ENCODE measurements at places on chromosomes 12 and 14.
A peak's percentile ranks its signal among the peaks of the same experiment; 100 is the strongest.

DNA sequence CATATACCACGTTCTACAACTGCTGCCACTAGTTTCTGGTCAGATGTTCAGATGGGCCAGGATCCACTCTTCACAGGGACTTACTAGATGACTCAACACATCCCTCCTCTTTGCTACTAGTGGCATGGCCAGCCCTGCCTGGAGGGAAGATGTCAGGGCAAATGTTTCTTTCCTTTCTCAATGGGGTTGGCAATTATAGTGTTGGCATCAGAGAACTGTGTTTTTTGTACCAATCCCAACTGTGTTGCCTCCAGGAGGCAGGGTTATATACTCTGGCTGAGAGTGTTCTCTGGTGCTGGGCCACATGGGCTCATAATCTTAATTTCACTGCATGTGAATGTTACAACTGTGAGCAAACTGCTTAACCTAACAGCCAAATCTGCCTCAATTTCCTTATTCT lies 69.9 kb upstream of the AVPR1A start:
- no peak for DNase-seq

GRCh38 chr12:116631619-116632018 lies 72.4 kb downstream of the MAP1LC3B2 start:
- no peak for DNase-seq

DNA sequence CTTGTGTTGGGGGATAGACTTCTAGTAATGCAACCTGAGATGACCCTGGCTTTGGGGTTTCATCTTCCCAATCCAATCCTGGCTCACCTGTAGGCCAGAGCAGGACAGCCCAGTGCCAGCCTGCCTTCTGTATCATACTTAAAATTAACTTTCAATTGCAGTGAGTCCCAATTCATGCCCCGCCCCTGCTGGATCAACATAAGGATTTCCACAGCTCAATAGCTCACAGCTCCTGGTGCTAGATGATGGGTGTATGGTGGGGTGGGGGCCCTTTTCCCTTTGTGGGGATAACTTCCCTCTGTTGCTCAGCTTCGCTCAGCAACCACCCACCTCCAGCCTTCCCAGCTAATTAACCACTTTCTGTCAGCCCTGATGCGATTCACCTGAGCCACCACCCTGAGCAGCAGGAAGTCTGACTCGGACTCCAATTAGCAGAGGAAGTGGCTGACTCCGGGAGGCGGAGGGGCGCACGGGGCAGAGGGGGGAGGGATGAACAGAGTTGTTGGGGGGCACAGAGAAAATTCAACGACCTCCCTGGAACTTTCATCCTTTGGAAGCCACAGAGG lies 24.3 kb upstream of the CHGA start:
- DNase-seq: peak; percentile 19

- DNase-seq: peak; percentile 7
These were observed 389.3 kb upstream of the USP15 start for GRCh38 chr12:61870658-61871484.

GRCh38 chr14:59869381-59870255 lies 958 bp downstream of the RTN1 start:
- DNase-seq: peak; percentile 7

DNA sequence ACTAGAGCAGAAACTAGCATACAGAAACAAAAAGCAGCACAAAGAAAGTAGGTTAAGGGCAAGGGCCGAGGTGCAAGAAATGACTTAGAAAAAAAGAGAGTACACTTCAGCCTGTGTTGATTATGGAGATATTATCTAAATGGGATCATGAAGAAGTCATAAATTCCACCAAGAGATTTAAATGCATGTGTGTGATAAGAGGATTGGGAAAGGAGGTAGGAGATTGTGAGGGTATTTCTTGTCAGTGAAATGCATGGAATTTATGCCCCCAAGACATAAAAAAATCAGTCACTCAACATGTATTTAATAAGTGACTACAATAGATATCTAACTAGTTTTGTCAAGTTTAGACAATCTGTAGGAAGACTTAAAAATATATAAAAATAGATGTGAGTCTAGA lies 976.2 kb upstream of the LRFN5 start:
- no peak for DNase-seq

GRCh38 chr12:77001276-77001675 lies 64.1 kb downstream of the E2F7 start:
- no peak for DNase-seq

DNA sequence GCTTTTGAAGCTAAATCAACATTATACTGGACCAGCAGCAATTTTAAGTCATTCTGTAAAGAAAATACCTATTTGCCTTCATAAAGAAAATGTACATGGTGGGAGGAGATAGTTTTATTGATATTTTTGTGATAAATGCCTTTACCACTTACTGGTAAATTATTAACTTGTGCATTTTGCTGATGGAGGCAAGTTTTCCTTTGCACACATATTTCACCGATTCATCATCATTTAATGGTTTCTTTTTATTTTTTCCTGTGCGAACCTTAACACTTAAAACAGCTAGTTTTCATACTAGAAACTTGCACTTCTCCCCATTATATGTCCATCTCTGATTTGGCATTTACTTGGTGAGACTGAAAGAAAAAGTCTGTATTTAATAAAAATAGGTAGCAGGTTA lies 239.3 kb downstream of the TRHDE start:
- no peak for DNase-seq

DNA sequence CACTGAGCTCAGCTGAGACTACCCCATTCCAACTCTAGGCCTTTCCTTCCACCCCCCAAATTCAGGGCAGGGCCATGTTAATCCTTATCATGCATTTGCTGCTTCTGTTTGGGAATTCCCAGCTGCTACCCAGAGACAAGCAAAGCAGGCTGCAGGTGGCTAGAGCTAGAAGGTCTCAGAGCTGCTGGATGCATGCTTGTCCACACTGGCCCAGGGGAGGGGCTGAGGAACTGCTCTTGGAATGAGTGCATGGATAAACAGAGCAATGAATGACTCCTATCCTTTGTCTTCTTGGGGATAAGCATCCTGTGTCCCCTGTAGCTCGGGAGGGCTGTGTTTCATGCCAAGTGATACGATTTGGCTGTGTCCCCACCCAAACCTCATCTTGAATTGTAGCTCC lies 136.8 kb upstream of the NOS1 start:
- no peak for DNase-seq

DNA sequence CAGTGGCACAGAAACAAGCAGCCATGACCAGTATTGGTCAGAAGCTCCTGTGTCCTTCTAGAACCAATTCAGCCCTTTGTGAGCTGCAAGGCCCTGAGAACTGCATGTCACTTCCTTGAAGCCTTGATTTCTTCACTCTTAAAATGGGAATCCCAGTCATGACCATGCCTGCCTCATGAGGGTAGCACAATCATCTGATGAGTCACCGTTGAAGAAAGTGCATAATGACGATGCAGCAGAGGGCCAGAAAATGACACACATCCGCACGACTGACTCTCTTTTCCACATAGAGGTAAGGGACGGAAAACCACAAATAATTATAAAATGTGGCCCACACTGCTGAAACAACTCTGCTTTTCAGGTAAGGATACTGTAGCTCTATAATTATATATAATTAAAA lies 777.4 kb downstream of the BCL11B start:
- DNase-seq: peak; percentile 38

- DNase-seq: no peak
These were observed 121.9 kb downstream of the PIK3C2G start for GRCh38 chr12:18383203-18383602.

GRCh38 chr14:69877492-69877891 lies 1.7 kb upstream of the SMOC1 start:
- no peak for DNase-seq

DNA sequence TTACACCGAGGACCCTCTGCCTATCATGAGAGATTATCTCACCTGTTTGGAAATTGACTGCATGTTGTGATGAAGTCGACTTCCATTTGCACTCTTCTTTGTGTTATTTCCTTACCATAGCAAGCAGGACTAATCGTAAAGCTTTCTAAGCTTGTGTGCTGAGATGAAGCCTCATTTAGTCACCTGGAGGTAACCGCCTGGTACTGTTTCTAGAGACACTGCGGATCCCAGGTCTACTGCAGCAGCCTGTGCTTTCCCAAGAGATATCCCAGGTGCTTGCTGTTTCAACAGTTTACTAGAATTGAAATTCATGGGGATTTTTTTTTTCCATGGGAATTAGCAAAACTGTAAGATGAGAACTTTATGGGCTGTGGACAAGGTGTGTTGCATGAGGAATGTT lies 131.8 kb downstream of the PTPRR start:
- DNase-seq: no peak

DNA sequence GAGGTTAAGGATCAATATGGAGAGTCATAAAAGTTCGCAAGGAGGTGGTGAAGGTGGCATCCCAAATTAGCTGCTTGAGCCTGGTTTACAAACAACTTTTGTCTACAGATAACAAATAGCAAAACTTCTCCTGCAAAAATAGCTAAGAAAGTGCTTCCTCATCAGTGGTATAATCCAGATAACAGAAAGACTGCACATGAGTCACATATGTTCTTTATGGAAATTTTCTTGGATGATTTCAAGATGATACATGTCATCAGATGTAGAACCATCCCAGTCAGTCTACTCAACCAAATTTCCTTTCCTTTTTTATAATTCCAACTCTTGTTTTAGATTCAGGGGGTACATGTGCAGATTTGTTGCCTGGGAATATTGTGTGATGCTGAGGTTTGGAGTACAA lies 133.0 kb downstream of the BTG1 start:
- DNase-seq: no peak

DNA sequence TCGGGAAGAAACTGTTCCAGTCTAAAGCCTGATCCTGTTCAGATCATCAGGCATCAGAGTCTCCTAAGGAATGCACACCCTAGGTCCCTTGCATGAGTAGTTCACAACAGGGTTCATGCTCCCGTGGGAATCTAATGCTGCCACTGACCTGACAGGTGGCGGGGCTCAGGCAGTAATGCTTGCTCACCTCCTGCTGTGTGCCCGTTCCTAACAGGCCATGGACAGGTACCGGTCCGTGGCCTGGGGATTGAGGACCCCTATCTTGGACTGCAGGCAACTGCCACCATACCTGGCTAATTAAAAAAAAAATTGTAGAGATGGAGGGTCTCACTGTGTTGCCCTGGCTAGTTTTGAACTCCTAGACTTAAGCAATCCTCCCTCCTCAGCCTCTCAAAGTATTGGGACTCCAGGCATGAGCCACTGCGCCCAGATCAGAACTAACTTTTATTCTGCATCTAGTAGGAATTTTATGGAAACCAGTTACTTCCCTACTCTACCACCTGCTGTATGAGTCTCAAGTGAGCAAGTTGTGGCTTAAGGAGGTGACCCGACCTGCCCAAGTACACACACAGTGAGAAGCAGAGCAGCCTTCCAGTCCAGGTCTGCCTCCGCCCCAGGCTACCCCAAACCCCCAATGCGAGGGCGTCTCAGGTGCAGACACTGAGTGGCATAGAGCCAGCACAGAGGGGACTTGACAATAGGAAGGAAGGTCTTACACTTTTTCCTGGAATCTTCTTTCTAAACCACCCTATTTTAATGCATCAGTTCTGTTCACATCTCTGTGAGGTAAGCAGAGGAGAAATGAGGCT lies 2.5 kb upstream of the PAPLN start:
- DNase-seq: no peak

DNA sequence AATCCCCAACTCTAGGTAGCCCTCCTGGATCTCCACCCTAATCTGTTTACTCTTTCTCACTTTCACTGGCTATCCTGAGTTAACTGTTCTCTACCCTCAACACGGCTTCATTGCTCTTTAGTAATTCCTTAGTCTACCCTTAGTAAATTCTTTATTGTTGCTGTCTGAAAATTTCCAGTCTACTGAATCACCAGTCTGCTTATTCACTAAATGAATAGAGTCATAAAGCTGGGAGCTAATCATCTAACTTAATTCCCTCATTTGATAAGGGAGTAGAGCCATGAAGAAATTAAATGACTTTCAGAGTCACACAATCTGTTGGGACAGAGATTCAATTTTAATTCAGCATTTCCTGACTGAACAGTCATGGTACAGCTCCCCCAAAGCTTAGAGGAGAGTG lies 36.5 kb downstream of the YEATS4 start:
- DNase-seq: no peak

DNA sequence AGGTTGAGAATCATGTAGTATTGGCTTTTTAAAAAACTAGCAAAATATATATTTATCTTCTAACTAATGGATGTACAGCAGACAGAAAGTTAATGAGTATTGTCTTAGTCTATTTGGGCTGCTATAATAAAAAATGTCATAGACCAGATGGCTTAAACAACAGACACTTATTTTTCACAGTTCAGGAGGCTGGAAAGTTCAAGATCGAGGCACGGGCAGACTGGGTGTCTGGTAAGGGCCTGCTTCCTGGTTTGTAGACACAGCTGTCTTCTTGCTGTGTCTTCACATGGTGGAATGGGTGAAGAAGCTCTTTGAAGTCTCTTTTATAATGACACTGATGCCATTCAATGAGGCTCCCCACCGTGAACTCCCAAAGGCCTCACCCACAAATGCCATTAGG lies 70.1 kb upstream of the KRR1 start:
- no peak for DNase-seq

DNA sequence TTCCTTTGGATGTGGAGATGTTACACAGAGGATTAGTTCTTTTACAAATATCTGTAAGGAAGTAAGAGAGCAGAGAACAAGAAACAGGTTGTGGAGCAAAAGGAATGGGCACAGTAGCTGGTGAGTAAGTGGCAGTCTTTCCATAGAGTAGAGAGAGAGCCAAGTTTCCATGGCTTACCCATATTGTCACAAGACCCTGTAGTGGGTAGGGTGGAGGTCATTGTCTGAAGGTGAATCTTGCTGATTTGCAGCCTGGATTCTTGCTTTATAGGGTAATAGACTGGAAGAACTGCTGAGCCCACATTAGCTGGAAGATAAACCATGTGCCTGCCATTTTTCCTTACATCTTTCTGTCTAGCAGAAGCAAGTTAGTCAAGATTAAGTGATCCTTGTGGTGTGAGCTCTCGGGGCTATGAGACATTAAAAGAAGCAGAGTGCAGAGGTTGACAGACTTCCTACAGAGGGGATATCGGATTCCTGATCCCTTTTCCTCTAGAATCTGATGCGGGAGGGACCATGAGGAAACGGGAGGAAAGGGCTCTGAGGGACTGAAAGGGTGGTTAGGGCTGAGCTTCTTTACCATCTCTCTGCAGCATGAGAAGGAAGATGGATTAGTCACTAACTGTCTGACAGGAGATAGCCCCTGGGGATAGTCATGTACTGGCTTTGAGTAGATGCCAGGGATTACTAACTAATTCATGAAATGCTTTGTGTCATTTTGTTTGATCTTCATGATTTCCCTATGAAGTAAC lies 44.0 kb upstream of the LRTM2 start:
- DNase-seq: no peak

All from stimulated activated CD4-positive, alpha-beta T cell treated with anti-CD3 and anti-CD28 coated beads, Interleukin-15, amount 100 ng/mL, for 24 hours (primary cell).